Renal cortical epithelial cell (primary cell): ENCODE measurements at places on chromosomes 7 and 10. TPM values are rescaled to one million over a fixed set of nuclear protein-coding genes. Genes with fewer than 3 reads are reported as not detected.
A peak's percentile ranks its signal among the peaks of the same experiment; 100 is the strongest.

DNA sequence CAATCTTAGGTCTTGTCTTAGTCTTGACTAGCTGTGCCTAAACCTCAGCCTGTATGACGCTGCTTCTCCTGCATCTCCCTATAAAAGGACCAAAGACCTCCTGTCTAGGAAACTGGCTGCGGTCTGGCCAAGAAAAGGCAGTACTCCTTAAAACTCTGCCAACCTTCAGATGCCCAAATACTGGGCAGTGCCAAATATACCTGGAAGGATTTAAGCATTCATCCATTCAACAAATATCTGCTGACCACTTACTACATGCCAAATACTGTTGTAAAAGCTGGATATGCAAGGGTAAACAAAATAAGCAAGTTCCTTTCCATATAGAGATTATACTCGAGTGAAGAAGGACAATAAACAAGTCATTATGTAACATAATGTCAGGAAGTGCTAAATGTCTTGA is 135.8 kb downstream of the HBP1 start:
- DNase-seq: no peak

DNA sequence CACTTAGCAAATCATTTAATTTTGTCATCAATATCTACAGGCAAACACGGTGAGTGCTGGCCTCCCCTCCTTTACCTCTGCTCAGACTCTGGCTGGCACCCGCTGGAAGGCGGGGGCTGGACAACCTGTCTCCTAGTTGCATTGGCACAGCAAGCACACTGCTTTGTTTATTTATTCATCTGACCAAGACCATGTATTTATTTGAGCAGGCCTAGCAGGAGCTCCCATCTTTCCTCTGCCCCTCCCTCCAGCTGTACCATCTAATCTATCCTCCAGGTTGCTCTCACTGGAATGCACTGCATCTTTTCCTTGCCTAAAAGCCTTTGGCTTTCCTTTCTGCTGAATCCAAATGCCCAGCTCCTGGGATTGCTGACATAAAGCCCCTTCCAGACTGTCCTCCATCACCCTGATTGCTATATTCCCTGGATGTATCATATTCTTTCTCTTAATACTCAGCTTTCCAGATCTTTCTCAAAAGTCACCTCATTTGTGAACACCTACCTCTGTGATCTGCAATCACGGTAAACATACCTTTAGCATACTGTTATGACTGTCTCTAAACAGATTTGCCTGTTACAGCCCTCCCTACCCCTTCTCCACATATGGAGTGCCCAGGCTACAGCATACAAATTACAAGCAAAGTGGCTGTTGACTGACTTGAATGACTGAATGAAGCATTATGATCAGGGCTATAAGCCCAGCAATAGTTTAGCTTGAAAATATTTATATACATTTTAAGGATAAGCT is 9.6 kb downstream of the ELMO1 start:
- DNase-seq: no peak

DNA sequence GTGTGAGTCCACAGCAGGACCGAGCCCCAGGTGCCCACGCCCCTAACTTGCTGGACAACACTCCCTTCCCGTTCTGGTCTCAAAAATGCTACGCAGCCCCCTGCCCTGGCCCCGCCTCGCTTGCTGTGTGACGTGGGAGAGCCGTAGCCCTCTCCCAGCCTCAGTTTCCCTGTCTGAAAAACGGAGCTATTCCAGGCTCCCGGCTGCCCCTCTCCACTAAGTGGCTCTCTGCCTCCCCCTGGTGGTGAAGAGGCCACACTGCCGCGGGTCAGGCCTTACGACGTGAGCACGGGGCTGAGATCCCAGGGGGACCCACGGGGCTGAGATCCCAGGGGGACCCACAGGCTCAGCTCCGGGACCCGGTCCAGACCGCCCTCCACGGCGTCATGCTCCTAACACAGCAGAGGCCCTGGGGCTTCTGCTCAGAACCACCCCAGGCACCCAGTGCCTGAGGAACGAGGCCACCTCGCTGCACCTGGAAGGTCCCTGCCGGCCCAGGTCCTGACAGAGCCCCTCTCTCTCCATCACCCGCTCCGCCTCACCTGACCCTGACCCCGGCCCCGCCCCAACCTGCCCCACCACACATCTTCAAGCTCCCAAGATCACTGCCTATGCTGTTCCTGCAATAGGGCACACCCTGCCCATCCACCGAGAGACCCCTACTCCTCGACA is 26.7 kb downstream of the MICALL2 start:
- DNase-seq: peak; percentile 11

- DNase-seq: no peak
Observed at GRCh38 chr7:44889086-44889781, 3.9 kb upstream of the PURB start.

GRCh38 chr7:159144758-159145489 is at the start of gene VIPR2:
Gene VIPR2 (minus strand): TSS chr7:159144867. CDS start chr7:159144771, 96 bp downstream.
- DNase-seq: no peak

SUN3 gene
- not detected in 2 replicates for total RNA-seq

GRCh38 chr7:27110186-27111031 is 7.9 kb upstream of the HOXA2 start:
- peak; percentile 91 for DNase-seq

DNA sequence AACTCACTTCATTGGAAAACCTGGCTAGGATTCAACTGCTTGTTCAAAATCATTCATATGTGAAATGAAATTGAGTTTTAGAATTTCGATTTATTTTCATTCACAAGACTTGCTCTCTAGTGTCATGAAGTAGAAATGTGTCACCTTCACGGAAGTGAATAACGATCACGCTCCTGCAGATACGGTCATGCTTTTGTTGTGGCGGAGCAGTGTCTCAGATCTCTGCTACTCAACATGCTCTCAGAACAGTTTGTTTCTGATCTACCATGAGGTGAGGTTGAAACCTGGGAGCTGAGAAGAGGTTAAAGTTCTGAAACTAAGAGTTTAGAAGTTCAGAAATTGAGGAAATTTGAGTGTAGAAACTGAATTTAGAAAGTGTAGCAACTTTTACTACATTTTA is 13.8 kb upstream of the PITRM1 start:
- DNase-seq: no peak

DNA sequence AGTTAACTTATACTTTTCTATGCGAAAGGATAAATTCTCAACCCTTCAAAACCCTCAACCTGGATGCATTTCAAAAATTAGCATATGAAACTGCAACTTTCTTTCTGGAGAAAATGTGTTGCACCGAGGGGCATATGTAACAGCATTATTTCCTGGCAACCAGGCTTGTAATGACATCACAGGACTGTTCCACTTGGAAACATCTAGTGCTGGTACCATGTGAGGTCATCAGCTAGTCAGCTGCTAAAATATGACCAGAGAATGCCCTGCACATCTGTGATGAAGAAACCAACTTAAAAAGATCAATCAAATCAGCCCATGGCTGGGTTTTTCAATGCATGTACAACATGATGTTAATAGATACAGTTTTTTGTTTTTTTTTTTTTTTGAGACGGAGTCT is 40.0 kb downstream of the FGFR2 start:
- no peak for DNase-seq

NRF1 gene
- total RNA-seq: 10.9 and 20.8 TPM in 2 replicates

DNA sequence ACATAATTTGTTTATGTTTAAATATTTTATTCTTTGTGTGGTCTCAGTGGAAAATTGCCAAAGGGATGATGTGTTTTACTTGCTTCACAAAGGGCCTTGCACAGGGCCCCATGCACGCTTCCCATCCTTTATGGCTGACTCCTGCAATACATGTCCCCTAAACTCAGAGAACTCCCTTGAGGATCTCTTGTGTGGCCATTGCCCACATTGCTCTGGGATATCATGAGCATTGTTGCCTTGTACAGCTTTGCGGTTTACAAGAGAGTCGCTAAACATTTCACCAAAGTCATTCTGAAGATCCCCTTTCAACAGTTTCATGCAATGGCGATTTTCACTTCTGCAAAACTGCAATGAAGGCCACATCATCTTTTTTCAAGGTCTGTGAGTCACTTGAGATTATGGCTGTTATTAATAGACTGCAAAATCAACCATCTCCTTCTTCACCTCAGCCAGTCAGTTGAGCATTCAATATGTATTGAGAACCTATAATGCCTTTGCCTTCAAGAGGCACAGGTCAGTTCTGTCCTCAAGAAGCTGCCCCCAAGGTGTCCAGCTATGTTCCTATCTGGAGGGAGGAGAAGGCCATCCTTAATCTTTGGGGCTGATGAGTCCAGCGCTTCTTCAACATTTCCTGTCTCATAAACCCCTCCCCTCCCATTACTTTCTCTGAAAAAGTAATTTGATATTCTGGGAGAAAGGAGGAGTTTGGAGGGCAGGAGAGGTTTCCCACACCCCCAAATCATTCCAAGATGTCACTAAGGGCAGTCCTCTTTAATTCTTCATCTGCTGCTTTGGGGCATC is 108.1 kb downstream of the CCDC71L start:
- DNase-seq: no peak

- peak; percentile 15 for DNase-seq
Observed at GRCh38 chr7:12434012-12434642, 30.5 kb upstream of the VWDE start.

TWIST1 gene
- total RNA-seq: not detected in 2 replicates

HYAL4 gene
- total RNA-seq: not detected in 2 replicates

GTF2IRD1 gene
- total RNA-seq: 27.3 and 52.2 TPM in 2 replicates

- no peak for DNase-seq
Observed at GRCh38 chr10:83764666-83765065, 374.6 kb upstream of the GHITM start.

GRCh38 chr10:18399158-18399557 is 252.2 kb downstream of the NSUN6 start:
- no peak for DNase-seq

SDK1 gene
- total RNA-seq: 6.3 and 30.9 TPM in 2 replicates

DNA sequence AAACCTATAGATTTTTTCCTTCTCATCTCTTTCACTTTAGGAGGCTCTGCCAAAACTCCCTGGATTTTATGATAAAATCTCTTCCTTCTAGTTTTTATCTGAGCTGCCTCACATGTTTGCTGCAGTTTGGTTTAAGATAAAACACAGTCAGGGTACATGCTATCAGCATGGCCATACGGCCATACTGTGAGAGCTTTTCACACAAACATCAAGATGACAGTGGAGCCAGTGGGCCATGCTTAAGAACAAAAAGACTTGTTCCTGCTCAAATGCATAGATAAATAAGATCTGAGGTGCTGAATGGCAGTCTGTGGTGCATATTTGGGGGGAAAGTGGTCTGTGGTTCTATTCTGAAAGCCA is 91.0 kb downstream of the ELMO1 start:
- DNase-seq: no peak

DNA sequence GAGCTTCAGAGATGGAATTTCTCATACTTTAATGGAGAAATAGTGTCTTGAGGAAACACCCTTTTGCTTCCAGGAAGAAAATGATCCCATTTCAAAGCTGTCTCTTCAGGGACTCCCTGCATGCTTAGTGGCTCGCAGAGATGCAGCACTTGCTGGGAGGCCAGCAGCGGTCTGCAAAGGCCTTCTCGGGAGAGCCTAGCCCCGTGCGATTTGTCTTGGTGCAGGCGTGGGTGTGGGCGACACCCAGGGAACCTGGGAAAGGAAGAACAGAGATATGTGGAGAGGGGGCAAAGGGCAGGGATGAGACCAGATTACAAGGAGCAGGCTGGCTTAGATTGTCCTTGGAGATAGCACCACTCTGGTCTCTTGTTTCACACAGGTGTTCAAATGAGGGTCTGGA is 352.3 kb upstream of the PODXL start:
- DNase-seq: no peak

- DNase-seq: no peak
Observed at GRCh38 chr7:47292832-47293309, 289.0 kb downstream of the TNS3 start.

DNA sequence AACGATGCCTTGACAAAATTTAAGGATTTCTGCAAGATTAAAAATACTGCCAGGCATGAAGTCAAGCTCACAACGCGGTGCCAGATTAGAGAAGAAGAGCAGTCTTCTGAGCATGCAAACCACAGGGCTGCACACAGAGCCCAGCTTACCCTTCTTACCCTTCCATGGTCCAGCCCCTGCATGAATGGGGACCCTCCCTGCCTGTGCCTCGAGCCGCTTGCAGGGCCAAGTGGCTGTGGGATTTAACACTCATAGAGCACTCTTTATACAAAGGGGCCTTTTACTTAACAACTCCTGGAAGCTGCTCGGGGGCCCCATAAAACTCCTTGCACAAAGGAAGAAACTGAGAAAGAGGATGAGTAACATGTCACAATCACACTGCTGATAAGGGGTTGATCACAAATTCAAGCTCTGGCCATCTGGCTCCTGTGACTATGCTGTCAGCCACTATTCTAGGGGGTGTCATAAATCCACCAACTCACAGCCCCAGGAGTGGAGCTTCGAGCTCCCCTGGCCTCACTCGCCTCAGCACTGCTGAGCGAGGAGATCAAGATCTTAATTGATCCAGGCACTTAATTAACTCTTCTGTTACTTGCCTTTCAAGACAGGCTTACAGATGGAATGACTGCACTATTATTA is 514.8 kb downstream of the TNS3 start:
- DNase-seq: no peak

DNA sequence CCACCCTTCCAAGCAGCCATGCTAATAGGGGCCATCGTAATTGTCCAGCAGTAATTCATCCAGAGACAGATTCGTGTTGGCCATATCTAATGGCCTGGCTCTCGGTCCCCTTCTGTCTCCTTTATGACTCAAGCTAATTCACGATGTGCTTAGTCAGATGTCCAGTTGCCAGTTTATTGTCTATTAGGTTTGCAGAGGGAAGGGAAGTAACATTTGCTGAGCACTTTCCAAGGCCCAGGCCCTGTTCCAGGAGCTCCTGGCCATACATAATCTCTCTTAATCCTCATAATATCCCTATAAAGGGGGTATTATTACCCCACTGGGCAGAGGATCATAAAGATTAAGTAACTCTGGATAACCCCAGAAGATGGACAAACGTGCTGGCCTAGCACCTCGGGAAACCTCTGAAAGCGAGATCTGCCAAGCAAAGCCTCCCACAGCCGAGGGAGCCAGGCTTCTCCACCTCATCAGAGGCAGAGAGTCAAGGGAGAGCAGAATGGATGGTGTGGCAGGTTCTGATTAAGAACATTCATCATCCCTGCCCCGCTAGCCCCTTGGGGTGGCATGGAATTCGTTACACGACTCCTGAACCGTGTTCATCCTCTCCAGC is 153.7 kb downstream of the PLXNA4 start:
- DNase-seq: no peak

GRCh38 chr10:91127341-91128082 is 93.0 kb upstream of the PCGF5 start:
- peak; percentile 3 for DNase-seq

DNA sequence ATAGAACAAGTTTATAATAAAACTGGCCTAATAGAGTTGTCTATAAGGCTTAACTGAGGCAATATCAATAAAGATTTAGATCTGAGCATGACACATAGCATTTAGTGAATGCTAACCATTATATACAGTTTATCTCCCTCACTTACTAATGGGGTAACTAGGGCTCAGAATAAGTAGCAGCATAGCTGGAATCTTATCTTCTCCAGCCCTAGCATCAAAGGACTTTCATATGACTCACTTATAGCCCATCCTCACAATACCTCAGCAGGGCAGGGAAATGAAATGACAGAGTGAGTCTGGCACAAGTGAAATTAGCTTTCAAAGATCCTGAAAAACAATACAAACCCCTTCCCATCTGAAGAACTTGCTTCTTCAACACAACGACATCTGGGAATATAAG is 362.9 kb downstream of the KIF20B start:
- DNase-seq: no peak

TRIL gene
- total RNA-seq: 0.35 and 0.94 TPM in 2 replicates

PDE6C gene
- total RNA-seq: not detected in 2 replicates
